ENCODE measurements at places on chromosomes 7 and 10.

DNA sequence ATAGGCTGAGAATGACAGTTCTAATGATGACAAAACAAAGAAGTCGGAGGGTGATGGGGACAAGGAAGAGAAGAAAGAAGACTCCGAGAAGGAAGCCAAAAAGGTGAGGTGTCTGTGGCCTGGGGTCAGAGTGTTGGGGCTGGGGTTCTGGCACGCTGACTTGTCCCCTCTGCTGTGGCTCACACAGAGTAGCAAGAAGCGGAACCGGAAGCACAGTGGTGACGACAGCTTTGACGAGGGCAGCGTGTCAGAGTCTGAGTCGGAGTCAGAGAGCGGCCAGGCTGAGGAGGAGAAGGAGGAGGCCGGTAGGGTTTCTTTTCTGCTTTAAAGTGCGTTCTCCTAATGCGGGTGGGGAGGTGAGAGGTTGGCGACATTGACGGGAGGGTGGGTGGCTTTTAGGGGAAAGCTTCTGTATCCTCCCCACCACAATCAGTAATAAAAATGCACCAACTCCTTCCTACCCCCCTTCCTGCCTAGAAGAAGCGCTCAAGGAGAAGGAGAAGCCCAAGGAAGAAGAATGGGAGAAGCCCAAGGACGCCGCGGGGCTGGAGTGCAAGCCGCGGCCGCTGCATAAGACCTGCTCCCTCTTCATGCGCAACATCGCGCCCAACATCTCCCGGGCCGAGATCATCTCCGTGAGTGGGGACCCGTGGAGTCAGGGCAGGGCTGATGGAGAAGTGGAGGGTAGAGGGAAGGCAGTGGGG lies 4.6 kb downstream of the UFSP1 start:
- DNase-seq, result no peak

- DNase-seq, result no peak
Observed at GRCh38 chr10:74641659-74642058, 184.7 kb upstream of the KAT6B start.

GRCh38 chr10:49410365-49411074 lies 14.6 kb upstream of the DRGX start:
- no peak for DNase-seq

DNA sequence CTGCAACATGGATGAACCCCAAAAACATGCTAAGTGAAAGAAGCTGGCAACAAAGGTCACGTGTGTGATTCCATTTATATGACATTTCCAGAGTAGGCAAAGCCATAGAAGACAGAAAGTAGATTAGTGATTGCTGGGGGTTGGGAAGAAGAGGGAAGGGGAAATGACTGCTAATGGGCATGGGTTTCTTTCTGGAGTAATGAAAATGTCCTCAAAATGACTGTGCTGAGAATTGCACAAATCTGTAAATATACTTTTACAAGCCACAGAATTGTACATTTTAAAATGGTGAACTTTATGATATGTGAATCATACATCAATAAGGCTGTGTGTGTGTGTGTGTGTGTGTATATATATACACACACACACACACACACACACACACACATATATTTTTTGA lies 15.8 kb downstream of the MMS19 start:
- DNase-seq, result no peak

DNA sequence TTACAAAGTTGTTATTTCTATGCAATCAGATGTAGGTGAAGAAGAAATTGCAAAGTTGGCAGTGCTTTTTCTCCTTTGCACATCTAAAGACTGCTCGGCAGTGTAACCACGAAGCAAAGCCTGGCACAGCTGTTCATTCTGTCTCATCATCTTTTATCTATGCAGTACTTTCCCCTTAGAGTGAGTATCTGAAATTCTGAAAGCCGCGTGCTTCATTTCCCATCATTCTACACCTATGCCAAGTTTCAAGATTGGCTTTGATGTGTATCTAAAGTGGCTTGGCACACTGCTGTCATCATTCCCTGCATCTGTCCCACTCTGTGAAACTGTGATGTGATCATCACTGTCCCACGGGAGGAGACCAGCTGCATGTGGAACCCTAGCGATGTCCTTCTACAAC lies 15.2 kb downstream of the SOSTDC1 start:
- DNase-seq, result no peak

- no peak for DNase-seq
Observed at GRCh38 chr7:26169271-26169670, 17.3 kb downstream of the NFE2L3 start.

GRCh38 chr10:60414111-60414510 lies 24.4 kb upstream of the ANK3 start:
- DNase-seq, result no peak

- no peak for DNase-seq
Observed at GRCh38 chr10:44578271-44578670, 193.4 kb upstream of the CXCL12 start.

- no peak for DNase-seq
Observed at GRCh38 chr10:130615457-130615856, 479.3 kb downstream of the GLRX3 start.

DNA sequence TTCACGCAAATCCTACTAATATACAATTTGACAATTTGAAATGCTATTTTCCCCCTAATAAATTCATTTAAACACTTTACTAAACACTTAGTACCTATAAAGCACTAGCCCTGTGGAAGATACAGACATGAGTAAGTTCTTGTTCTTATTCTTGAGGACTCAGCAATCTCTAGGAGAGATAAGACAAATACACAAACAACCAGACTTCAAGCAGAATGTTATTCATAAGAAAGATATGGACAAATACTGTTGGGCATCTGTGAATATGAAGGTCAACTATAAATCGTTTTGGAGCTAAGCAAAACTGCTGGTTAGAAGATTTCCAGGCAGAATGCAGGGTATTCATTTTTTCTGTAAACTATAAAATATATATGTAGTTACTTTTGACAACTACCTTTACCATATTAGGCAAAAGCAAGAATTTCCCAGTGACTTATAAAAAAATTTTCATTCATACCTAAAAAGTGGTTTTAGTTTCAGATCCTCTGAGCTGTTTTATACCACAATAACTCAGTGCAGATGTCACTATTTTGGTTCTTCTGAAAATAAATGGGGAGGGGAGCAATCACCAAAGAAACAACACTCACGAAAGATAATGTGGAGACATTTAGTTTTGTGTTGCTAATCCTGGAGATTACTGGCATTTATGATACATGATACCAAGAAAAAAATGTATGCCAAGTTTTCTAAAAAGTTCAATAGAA lies 3.8 kb downstream of the VPS41 start:
- no peak for DNase-seq

GRCh38 chr10:111725050-111725449 lies 458.5 kb downstream of the GPAM start:
- DNase-seq, result no peak

GRCh38 chr10:1292611-1293031 lies 236.4 kb downstream of the WDR37 start:
- no peak for DNase-seq

DNA sequence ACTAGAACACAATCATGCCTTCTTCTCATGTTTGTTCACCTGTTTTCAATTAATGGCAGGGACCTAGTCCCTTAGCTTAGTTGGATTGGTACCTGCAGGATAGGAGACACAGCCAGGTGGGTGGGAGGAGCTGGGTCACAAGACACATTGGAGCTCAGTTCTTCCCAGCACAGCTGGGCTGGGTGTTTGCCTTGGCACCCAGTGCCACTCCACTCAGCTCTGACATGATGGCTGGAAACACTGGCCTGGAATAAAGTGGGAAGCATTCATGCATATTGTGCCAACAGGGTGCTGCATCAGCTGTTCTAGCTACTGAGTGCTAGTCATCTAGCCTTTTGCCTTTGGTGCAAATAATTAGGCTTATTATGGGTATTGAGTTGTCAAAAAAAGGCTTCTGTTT lies 226.1 kb downstream of the PTEN start:
- no peak for DNase-seq

GRCh38 chr7:20312562-20312961 lies 18.1 kb upstream of the ITGB8 start:
- no peak for DNase-seq

DNA sequence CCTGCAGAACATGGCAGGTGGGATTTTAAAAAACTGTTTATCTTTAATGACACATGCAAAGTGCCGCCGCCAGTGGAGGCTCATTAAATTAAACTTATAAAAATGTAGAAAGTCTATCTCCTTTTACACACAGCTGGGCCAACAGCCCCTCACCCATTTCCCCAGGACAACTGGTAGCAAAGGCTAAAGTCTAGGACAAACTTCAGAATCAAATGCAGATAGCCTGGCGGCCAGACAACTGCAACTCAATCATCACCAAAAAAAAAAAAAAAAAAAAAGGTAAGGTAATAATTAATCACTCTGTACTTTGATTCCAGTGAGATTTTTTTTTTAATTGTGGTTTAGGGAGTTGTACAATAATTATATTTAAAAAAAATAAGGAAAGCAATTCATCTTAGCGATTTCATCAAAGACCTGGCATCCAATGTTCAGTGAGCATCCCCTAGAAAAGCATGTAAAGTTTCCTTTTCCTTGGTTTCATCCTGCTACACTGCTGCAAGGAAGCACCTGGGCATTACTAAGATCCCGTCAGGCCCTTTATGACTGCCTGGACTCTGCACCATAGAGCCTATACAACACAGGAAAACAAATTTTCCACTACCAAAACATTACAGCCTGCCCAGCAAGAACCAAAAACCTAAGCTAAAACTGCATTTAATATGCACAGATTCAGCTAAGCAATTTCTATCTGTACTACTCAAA lies 98.5 kb downstream of the GRB10 start:
- no peak for DNase-seq

- no peak for DNase-seq
Observed at GRCh38 chr7:130954918-130955564, 221.0 kb upstream of the KLF14 start.

GRCh38 chr7:150945171-150945852 lies 32.8 kb downstream of the KCNH2 start:
- DNase-seq, result no peak

Measured in Caki2 (cell line).